ENCODE measurements at places on chromosomes 11 and 22.

- DNase-seq = no peak
Observed at GRCh38 chr22:21095773-21096107, 50.0 kb downstream of the LRRC74B start.

DNA sequence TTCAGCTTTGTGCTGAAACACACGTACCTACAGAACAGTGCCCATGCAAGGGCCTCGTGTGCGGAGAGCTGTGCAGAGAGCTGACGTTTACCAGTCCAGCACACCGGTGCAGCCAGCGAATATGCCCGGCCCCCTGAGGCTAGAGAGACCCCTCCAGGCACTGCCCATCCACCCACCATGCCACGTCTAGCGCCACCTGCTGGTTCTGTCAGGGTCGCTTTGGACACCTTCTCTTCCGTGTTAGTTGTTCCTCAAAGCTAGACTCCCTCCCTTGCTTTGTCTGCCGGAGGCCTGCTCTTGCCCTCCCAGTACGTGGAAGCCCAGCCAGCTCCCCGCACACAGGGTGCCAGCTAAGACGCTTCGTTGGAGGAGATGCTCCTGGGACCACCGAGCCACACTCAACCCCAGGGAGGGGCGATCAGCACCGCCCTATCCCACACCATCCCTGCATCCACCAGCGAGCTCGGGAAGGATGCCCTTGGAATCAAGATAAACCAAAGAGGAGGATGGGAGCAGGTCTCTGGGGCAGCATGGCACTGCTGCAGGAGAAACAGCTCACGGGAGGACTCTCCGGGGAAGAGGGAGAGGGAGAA, 43.4 kb downstream of the CPT1A start:
- peak; percentile 15 for DNase-seq

- no peak for DNase-seq
Observed at GRCh38 chr11:28677721-28678120, 569.5 kb downstream of the METTL15 start.

DNA sequence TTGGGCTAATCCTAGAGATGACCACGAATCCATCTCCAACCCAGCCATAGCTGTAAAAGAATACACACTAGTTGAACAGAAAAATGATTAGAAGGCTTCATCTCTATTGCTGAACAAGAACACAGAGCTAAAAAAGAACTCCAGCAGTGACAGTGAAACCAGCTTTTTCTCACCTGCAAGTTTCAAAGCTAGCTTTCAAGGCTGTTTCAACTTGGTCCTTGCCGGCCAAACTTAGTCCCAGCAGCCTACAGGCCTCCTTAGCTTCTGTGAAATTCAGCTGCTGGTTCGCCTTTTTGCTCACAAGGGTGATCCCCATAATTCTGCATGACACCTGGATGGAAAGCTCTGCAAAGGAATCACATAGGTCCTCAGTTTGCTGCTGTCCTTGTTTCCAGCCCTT, 4.4 kb downstream of the LYVE1 start:
- no peak for DNase-seq

GRCh38 chr11:58928107-58928499, 11.2 kb upstream of the GLYATL1 start:
- DNase-seq = no peak

- no peak for DNase-seq
Observed at GRCh38 chr22:49913026-49913425, 5.2 kb downstream of the ALG12 start.

GRCh38 chr11:19199048-19199447, 2.7 kb downstream of the CSRP3 start:
- DNase-seq = no peak

- DNase-seq = no peak
Observed at GRCh38 chr22:50547263-50547985, 1.7 kb downstream of the KLHDC7B start.

- DNase-seq = no peak
Observed at GRCh38 chr11:266676-267439, 11.3 kb upstream of the NLRP6 start.

GRCh38 chr11:7160814-7161489, 72.2 kb downstream of the RBMXL2 start:
- no peak for DNase-seq

- DNase-seq = no peak
Observed at GRCh38 chr22:36365020-36365411, 22.8 kb downstream of the MYH9 start.

DNA sequence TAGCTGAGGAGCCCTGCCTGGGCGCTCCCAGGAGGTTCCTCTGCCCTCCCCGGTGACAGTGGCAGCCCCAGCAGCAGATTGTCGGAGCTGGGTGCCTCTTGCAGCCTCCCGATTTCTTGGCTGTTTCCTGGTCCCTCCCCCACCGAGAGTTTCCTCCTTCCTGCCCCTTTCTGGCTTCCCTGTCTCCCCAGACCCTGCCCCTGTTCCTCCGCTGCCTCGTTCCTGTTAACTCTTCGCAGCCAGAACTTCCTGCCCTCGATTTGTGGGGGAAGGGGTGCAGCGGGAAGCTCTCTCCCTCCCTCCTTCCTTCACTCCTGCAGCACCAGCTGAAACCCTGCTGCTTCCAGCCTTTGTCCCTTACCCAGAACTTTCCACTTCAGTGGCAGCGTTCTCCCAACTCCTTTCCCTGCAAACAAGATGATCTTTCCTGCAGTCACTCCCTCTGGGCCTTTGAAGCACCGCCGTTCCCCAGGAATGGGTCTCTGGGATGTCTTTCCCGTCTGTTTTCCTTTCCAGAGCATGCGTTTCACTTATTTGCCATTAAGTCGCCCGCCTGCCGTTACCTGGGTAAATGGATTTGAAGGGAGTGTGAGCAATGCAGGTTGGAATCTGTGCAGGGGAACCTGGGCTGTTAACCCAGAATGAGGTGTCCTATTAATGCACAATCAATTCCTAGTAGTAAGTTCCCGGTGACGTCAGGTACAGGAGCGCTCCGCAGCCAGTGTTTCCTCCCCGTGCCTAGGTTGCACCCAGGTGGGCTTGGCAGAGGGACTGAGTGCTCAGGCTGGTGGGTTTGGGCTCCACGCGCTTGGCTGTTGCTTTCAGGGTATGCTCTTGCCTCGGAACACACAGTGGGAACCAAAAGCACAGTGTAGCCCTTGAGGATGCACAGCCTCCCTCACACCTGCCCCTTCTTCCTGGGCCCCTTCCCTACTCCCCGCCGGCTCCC, 4.3 kb downstream of the GRK2 start:
- DNase-seq = no peak

DNA sequence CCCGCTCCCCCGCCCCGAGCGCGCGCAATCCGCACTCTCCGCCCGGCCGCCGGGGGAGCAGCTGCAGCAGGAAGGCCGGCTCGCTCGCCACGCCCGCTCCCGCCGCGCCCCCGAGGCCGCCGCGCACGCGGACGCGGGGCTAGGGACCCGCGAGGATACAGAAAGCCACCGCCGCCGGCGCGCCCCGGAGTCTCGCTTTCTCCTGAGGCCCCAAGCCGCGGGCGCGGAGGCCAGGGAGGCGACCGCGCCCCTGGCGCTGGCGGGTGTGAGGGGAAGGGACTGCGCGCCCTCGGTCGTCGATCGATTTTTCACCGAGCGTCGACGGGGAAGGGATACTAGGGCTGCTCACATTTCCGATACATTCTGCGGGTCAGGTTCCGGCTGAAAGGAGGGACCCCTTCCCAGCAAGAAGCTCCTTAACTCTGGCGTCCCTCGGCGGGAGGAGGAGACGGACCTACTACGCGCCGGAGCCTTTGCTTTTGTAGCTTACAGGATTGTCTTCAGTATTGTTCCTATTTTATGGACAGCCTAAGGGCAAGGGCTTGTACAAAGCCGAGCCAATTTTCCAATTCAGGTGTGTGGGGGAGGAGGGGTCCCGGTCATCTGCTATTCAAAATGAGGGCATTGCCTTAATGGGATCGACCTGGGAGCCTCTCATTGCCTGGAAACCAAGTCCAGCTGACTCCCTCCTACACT, 416 bp upstream of the GAB2 start:
- peak; percentile 92 for DNase-seq

DNA sequence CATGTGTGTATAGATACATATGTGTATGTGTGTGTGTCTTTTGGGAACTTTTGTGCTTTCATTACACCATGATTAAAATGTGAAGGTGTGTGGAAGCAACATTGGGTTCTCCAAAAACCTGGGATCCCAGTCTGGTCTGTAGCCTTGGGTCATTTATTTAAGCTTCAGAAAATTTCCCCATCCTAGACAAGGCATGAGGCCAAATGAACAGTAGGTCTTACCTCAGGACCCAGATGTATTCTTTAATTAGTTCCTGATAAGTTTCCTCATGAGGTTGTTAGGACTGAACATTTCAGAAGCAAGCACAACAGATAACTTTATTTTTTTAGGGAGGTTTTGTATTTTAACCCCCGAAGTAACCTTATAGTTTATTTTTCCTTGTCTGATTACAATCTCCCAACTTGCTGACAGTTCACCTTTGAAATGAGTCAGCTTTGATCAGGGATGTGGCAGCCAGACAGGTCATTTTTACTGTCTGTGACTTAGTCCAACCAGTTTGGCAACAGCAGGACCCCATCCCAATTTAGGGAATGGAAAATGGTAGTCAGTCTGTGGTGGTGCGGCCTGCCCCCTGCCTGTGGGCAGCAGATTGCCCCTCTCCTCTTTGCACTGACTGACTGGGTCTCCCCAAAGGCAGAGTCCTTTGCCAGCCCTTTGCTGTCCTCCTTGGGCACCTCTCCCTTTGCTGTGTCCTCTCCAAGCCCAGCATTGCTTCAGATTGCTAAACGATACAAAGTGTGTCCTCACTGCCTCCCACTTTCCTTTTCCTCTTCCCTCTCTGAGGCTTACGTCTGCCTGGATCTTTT, 88.3 kb downstream of the NAV2 start:
- no peak for DNase-seq

GRCh38 chr11:130159657-130160497, at the start of gene ST14:
Gene ST14 (plus strand): TSS chr11:130159782. CDS start chr11:130159980, 198 bp downstream.
- DNase-seq = no peak

DNA sequence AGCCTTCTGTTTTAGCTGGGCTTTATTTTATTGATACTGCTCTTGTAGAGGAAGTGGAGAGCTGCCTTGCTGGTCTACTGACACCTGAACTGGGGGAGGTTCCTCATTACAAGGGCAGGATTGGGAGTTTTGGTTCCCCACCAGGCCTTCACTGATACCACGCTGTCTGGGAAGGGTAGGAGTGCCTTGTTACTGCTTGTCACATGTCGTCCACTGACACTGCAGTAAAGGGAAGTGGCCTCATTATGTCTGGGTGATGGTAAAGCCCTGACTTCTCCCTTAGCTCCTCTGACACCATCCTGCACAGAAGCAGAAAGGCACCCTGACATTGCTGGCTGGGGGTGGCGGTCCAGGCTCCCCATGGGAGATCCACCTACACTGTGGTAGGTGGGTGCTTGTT, 38.7 kb upstream of the ELF5 start:
- DNase-seq = no peak

GRCh38 chr11:117980280-117980679, 5.9 kb upstream of the IL10RA start:
- no peak for DNase-seq
